ENCODE measurements at places on chromosomes 4 and X.

- no peak for DNase-seq
Observed at GRCh38 chr4:2795893-2796848, 3.3 kb downstream of the SH3BP2 start.

DNA sequence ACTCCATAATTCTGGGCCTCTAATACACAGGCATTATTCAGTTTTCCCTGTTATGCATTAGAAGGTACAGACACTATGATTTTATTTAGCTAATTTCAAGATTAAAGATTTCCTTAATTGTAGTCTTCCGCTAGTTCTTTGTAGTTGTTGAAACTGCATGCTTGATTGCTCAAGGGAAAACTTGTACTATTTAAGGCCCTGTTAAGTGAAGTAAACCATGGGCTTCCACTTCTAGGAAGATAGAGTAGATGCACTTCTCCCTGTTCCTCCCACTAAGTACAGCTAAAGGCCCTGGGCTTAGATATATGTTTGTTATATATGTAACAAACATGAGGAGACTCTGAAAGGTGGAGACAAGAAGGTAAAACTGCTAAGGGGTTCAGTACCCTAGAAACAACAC is 215.8 kb upstream of the LEF1 start:
- DNase-seq = no peak

GRCh38 chr4:147772459-147772969 is 40.6 kb downstream of the ARHGAP10 start:
- no peak for DNase-seq

DNA sequence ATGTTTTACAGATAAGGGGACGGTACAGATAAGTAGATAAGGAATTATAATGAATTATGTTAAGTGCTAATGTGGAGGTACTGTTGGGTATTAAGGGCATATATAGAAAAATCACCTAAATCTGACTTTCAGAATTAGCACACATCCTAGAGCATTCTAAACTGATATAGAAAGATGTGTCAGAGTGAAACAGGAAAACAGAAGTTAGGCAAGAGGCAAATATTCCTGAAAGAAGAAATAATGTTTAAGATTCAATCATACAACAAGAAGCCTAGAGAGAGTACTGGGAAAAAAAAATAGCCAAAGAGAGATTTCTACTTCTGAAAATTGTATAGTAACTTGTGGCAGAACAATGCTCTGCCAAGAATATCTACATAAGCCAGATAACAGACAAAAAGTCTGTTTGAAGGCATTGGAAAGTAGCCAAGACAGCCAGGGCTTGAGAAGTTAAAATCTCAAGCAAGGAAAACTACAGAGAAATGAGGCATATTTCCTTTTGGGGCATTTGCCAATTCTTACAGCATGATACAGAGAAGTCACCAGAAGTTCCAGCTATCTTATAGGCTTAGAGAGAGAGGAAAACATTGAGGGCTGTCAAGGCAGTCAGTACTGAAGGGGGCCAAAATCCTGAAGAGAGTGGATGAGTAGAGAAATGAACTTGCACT is 646.0 kb downstream of the RPA4 start:
- no peak for DNase-seq

DNA sequence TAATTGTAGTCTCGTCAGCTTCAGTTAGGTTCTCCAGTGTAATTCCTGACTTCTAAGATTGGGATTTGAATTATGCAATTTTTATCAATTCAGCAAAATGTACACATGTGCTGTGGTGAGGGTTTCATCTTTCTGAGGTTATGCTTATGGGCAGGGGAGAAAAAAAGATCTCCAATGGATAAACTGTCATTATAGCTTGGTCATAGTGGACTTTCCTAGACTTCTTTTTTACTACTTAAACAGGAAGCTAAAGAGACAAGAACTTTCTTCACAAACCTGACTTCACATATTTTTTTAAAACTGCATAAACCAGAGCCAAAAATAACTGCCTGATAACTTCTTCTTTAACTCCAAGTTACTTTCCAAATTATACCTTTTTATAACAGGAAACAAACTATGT is 21.7 kb upstream of the SPP1 start:
- no peak for DNase-seq

DNA sequence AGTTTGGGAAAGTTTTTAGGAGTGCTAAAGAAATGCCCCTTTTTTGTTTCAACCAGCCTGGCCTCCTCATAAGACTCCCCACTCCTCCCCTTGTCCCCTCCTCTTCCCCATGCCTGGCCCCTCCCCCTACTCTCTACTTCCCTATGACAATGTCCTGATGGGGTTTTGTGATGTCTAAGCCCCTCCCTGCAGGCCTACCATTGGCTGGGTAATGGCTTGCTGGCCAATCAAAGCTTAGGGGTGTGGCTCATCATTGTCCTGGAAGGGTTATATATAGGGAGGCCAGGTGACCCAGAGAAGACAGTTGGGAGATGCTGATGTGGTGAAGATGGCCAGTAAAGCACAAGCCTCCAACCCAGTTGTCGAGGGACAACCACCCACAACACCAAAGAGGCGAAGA is 48.2 kb upstream of the PASD1 start:
- no peak for DNase-seq
